Stimulated activated naive B cell treated with anti-CD40 and anti-IgM and Interleukin-4, amounts not matched to agents 10 μg/mL and 1 μg/mL and 100 μg/mL, for 72 hours (primary cell): ENCODE measurements at places on chromosomes 6 and 20.

DNA sequence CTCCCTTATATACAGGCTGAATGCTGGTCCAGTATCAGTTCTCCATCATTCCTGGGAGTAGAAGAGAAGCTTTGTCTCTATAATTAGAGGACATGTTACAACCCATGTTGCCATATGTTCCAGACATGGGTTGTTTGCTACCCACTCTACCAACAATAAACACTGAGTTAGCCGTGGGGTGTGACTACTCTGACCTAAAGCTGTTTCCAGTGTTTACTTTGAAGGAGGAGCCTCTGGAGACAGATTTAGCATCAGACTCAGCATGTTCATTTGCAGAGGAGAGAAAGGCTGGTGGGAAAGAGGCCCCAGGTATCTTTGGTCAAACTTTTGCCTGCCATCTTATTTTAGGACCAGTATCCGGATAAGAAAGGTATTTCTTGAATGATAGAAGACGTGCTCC is 157.9 kb upstream of the SNX9 start:
- no peak for DNase-seq

DNA sequence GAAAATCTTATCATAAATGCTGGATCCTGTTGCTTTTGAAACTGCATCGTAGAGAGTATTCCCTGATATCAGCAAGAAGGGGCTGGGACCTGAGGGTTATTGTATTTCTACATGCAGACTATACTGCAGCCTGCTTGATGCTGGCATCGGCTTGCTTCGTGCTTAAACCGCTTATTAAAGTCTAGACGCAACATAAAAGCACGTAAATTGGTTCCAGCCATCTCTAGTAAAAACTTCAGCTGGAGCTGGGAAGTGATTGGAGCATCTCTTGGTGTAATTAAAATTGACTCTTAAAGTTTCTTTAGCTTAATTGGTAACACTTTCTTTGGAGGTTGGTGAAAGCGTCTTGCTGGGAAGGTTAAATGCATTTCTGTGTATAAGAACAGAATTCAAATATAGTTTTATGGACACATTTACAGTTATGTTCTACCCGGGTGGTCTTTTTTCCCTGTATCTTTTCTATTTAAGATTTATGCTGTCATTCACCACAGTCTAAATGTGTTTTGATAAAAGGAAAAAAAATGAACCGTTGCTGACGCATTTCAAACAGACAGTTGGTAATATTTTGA is 139.0 kb upstream of the JAG1 start:
- DNase-seq, result no peak

GRCh38 chr6:149366267-149366921 is 33.7 kb upstream of the SUMO4 start:
- no peak for DNase-seq

DNA sequence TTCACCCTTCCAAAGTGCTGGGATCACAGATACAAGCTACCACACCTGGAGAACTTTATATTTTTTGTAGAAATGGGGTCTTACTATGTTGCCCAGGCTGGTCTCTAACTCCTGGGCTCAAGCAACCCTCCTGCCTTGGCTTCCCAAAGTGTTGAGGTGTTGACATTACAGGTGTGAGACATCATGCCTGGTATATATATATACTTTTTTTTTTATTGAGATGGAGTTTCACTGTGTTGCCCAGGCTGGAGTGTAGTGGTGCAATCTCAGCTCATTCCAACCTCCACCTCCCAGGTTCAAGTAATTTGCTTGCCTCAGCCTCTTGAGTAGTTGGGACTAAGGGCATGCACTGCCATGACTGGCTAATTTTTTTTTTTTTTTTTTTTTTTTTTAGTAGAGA is 5.4 kb downstream of the FKBP5 start:
- no peak for DNase-seq

DNA sequence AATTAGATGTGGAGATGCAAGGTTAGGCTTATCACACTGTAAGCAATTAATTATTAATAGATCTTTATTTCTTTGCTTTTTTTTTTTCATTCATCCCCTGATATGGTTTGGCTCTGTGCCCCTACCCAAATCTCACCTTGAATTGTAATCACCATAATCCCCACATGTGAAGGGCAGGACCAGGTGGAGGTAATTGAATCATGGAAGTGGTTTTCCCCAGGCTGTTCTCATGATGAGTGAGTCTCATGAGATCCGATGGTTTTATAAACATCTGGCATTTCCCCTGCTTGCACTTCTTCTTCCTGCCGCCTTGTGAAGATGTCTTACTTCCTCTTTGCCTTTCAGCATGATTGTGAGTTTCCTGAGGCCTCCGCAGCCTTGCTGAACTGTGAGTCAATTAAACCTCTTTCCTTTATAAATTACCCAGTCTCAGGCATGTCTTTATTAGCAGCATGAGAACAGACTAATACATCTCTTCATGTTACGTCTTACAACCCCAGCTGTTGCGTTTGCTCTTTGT is 333.8 kb downstream of the CDH26 start:
- DNase-seq, result no peak

GRCh38 chr6:30494291-30494861 is 5.1 kb downstream of the HLA-E start:
- no peak for DNase-seq

- no peak for DNase-seq
Observed at GRCh38 chr6:39847221-39847620, 55.0 kb downstream of the DAAM2 start.

DNA sequence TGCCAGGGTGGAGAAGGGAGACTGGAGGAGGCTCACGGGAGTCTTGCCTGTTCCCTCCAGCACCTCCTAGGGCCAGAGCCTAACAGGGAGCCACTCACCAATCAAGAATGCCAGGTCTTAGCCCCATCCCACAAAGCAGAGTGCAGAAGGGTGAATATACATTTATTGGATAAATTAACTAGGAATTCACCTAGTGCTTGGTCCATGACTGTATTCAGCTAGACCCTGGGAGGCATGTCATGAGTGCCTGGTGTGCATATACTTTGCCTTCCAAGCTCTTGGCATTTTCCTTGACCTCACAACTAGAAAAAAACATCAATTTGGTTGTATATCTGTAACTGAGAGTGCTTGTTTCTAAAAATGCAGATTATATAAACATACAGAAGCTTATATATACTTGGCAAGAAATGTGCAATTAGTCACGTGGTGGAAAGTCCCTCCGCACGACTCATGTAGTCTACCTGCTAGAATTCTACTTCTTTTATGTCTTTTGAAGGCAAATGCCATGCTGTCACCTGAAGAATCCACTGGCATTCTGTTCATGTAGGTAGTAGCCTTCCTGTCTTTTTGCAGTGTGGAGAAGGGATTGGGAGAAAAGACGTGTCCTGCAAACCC is 991.0 kb downstream of the KIF16B start:
- no peak for DNase-seq

- no peak for DNase-seq
Observed at GRCh38 chr6:105373481-105373880, 29.4 kb downstream of the PREP start.

DNA sequence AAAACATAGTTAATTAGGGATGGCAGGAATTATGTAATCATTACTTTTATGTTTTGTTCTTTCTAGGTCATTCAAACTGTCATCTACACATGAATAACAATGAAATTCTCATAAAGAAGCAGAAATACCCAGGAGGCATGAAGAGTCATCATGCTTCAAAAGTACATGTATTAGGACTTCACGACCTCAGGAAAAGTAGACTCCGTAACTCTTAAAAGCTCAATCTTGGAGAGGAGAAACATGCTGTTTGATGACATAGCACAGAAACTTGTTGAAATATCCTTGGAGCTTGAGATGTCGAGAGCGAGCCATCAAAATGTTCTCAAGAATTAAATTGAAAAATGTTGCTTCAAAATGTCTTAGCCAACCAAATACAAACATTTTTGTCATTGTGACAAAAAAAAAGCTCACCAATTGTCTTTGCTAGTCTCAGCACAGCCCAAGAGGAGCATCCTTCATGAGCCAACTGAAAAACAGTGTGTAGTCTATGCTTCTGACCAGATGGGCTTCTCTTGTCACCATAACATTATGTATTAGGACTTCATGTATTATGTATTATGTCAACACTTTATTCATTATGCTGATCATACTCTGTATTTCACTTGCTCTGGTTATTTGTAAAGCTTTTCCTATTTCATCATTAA is 28.2 kb upstream of the ANKEF1 start:
- DNase-seq, result no peak

DNA sequence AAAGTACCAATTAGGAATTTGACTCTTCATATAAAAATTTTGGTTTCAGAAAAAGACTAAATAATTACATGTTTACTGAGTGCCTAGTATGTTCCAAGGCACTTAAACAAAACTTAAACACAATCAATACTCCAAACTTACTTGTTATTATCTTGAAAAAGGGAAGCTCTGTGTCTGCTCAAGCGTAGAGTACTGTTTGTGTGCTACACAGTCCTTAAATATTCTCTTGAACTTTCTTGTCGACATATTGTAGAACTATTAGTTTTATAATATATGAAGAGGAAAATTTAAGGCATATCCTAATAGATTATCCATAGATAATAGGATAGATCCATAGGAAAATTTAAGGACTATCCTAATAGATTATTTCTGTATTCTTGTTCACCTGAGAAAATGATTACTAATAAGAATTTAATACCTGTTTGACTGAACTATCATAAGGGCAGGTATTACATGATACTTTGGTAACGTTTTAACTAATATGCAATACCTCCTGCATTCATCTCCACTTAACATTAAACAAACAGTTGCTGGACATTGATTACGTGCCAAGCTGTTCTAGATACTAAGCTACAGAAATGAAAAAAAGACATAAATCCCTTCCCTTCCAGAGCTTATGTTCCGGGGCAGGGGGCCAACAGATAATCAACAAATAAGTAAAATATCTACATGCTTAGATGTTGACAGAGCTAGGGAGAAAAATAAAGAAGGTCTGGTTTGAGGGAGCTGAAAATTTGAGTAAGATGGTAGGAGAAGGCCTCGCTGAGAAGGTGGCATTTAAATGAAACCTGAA is 115.2 kb upstream of the BCLAF1 start:
- no peak for DNase-seq

DNA sequence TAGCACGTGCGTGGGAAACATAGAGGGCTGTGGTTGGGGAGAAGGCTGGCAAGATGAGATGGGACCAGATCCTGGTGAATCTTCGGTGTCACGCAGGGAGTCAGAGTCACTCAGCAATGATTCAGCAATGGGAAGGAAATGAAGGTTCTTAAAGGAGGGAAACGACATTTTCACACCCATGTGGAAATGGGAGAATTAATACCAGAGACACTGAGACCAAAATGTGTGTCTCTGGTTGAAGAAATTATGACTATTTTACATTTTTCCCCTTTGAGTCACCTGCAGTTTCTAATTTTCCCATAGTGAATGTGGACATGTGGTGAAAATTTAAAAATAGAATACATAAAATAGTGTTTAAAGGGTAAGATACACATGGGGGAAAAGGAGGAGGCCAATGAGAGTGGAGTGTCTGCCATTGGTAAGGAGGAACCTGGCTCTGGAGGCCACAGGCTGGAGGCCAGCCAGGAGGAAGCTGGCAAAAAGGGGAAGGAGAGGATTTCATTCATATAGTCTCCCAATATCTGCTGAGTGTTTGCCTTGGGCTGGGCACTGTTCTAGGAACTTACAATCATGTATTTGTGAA is 17.5 kb downstream of the NRN1 start:
- no peak for DNase-seq

DNA sequence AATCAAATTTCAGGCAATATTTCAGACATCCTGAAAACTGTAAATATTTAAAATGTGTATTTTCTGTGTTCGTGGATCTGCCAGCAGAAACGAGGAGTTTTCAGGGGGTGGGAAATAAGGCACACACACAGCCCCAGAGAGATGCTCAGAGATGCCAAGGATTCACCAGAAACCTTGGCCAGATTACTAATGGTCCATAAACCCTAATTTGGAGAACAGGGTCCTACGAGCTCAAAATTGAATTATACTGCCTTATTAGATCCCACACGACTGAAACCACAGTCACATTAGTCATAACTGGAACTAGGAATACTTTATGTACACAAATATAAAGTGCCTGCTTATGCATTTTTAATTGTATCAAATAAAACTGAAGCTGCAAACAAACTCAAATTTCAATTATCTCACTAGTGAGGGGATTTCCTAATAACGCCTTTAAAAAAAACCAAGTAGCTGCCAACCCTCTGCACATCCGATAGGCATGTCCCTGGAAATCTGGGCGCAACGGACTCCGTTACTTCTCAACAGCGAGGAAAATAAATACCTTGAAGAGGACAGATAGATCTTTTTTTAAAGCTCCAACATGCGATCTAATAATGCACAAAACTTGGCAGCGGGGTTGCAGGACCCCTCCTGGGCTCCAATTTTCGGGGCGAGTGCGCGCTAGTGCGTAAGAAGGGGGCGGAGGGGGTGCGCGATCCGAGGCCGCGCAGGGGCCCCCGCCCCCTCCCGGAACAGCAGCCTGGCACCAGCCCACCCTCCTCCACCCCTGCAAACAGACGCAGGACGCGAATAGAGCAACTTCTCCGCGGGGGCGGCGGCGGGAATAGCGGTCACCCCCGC is 897 bp downstream of the CHD6 start:
- no peak for DNase-seq

DNA sequence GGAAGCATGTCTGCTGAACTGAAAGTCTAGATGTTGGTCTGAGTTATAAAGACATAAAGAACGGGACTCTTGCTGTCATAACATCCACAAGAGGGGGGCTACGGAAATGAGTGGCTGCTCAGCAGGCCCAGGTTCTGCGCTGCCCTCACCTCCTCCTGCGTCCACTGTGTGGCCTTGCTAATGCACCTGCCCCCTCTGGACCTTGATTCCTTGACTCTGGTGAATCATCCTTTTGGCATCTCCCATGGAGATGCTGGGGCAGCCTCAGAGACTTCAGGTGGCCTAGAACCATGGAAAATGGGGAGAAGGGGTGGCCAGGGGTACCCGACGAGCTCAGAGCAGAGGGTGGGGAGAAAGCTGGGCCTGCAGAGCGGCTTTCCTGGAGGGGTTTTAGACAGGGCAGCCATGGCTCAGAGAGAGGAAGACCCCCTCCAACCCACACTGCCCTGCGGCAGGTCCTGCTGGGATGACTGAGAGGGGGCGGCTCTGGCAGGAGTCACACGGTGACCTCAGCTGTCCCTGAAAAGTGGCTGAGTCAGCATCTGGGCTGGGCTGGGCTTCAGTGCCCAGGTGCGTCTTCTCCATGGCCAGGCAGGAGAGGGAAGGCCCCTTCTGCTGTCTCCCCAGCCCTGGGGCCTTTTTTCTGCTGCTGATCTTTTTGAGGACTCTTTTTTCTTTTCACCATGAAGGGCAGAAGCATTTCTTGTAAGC is 46.9 kb downstream of the DLGAP4 start:
- DNase-seq, result no peak
